ENCODE measurements at places on chromosomes 2 and 18.
A peak's percentile ranks its signal among the peaks of the same experiment; 100 is the strongest.

GRCh38 chr2:219405958-219406860, 12.0 kb upstream of the DES start:
- no peak for DNase-seq

DNA sequence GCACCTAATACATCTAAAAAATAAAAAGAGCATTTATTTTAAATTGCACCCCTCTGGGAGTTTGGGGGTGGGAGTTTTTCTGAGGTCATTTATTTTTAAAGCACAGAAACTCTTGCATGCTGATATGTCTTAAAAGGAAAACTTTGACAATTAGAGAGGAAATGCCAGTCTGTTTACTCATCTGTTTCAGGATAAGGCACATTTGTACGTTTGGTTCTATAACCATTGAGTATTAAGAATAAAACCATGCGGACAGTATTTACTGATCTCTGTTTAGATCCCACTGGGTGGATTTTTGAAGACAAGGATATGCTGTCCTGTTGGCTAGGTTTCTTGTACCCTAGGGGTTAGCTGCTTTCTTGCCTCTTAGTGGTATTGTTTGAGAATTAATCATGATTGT, 122.9 kb downstream of the TANC1 start:
- DNase-seq, result no peak

GRCh38 chr2:201523506-201523905, 72.0 kb downstream of the STRADB start:
- DNase-seq, result no peak

GRCh38 chr18:33123862-33124518, 316.5 kb downstream of the CCDC178 start:
- no peak for DNase-seq

DNA sequence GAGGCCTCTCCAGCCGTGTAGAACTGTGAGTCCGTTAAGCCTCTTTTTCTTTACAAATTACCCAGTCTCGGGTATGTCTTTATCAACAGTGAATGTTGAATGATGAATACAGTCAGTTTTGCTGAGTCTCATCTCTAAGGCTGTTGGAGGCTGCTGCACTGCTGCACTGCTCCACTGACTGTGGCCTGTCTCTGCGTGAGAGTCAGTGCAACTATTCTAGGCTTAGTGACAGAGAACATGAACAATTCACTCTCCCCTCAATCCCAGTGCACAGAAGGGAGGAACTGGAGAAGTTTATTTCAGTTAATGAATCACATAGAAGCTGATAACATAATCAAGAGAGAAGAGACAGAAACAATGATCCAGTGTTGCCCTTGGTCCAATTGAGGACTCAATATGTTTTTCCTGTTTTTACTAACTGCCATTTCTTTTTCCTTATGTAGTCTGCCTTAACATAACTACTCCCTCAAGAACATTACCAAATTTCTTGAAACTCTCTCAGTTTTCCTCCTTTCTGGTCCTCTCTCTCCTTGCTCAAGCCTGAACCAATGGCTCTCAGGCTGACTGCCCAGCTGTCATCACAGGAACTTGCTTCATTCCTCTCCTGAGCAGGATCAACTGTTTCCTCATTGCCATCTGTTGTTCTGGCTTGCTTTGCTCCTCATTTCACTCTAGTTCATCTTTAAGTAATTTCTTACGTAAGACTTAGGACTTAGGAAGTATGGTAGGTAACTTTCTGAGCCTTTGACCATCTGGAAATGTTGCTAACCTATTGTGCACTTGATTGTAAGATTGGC, 483.2 kb downstream of the METTL4 start:
- DNase-seq, result no peak

DNA sequence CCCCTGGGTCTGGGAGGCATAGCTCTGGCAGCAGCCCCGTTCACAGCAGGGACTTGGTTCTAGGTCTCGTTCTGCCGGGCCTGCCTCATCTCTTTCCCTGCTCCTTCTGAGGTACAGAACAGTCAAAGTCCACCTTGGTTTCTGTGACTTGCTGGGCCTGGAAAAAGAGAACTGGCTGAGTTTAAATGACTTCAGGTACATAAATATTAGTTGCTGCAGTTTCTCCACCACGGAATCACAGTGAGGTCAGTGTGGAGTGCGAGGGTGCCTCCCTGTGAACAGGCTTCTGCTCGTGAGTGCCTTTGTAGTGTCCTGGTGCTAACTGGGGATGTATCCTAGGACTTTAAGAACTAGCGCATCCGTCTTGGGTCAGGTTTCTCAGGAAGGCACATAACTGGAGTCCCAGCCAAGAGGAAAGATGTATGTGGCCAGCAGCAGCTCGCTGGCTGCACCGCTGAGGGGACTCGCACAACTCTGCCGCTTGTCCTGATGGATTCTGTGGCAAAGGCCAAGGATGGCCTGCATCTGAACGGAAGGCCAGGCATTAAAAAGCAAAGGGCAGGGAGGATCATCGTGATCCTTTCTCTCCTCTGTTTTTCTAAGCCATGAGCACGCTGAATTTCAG, 188.6 kb downstream of the SH3RF3 start:
- no peak for DNase-seq

GRCh38 chr18:55237660-55238059, 278.4 kb upstream of the CCDC68 start:
- DNase-seq, result no peak

GRCh38 chr2:38947241-38948239, 57.9 kb downstream of the ARHGEF33 start:
- DNase-seq, result peak; percentile 86

- peak; percentile 12 for DNase-seq
These were observed 44.5 kb downstream of the SH3RF3 start for GRCh38 chr2:109173311-109174171.

GRCh38 chr2:197600306-197600705, 75.1 kb downstream of the RFTN2 start:
- DNase-seq, result no peak

GRCh38 chr2:217394510-217395351, 534.9 kb upstream of the TNP1 start:
- no peak for DNase-seq

GRCh38 chr2:156933645-156934225, 323.8 kb upstream of the GALNT5 start:
- DNase-seq, result no peak

GRCh38 chr2:241445426-241445825, 63.0 kb downstream of the STK25 start:
- no peak for DNase-seq

- no peak for DNase-seq
These were observed 1136.0 kb downstream of the SUCLG1 start for GRCh38 chr2:83323038-83323437.

- DNase-seq, result no peak
These were observed 123.2 kb downstream of the DYSF start for GRCh38 chr2:71576541-71576940.

GRCh38 chr2:22579341-22579740, 805.6 kb upstream of the KLHL29 start:
- no peak for DNase-seq
